ENCODE measurements at places on chromosomes 3 and 15.

GRCh38 chr15:46410705-46411104 is 775.9 kb downstream of the SQOR start:
- no peak for DNase-seq

GRCh38 chr15:91465696-91466095 is 365.6 kb downstream of the SV2B start:
- DNase-seq: no peak

- no peak for DNase-seq
These were observed 230.6 kb upstream of the PEX5L start for GRCh38 chr3:180267202-180267843.

GRCh38 chr3:114307832-114308231 is 14.0 kb downstream of the TIGIT start:
- no peak for DNase-seq

GRCh38 chr15:90036343-90036742 is 35.2 kb downstream of the ZNF710 start:
- no peak for DNase-seq

DNA sequence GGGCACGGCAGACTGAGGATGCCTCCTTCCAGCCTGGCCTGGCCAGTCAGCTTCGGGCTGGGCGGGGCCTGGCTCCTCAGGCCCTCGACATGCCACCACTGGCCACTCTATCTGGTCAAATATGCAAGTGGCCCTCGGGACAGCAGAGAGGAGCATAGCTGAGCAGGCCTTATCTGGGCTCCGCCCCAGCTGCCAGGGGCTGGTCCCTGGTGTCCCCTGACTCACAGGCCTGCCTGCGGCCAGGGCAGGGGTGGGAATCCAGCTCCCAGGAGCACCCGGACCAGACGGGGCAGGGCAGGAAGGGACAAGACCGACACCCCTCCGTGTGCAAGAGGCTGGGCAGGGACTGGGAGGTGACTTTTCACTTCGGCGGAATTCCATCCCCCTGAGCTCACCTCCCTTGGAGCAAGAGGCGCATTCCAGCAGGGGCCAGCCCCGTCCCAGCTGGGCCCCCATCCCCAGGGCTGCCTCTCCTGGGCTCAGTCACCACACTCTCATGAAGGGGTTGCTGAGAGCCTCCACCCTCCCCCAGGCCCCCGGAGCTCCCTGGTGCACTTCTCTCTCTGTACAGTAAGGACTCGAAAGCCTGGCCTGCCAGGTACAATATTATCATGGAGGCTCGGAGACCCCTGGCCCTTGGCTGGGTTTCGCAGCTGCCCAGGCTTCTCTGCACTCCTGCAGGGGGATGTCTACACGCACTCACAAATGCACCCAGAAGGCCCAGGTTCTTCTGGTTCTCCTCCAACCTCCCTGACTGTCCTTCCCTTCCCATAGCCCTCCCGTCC is 29.5 kb downstream of the WNT7A start:
- DNase-seq: no peak

DNA sequence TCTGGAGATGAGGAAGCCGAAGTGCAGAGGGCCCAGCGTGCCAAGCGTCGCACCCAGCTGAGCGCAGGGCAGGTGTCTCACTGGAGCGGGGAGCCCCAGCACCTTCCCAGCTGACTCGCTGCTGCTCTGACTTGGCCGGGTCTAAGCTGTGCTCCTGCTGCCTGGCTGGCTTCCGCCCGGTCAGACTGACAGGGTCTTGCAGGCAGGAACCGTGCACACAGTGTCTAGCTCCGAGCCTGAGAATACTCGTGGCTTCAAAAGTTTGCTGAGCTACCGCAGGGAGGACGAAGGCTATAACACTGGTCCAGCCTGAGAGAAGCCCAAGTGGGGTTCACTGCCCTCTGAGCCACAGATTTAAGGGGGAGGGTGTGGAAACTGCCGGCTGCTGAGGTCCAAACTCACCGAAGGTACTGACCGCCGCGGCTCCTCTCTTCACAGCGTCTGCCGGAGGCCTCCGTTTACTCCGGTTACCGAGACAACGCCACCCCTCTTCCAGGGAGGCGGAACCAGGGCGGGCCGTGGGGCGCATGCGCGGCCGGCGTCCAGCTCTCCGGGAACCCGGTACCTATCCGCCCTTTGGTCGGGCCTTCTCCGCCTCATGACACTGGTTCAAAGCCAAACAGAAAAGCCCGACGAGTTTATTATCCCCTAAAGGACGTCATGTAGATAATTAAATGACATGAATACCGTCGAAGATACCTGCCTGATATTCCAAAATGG is at the start of gene CFAP44:
TSS of gene CFAP44 (minus strand) at position 443 of the 720 bp plus-strand sequence. CDS start 7,829 bp downstream, outside the sequence.
- no peak for DNase-seq

GRCh38 chr3:144912968-144913367 is 941.3 kb downstream of the DIPK2A start:
- DNase-seq: no peak

GRCh38 chr3:152177757-152178156 is 91.0 kb upstream of the MBNL1 start:
- no peak for DNase-seq

DNA sequence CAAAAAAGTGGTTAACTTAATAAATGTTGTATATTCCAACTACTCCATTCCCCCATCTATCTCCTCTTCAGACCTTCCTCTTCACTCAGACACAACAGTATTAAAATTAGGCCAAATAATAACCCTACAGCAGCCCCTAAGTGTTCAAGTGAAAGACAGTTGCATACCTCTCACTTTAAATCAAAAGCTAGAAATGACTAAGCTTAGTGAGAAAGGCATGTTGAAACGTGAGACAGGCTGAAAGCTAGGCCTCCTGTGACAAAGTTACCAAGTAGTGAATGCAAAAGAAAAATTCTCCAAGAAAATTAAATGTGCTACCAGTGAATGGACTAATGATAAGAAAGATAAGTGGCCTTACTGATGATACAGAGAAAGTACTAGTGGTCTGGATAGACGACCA is 71.7 kb downstream of the ANKRD28 start:
- DNase-seq: no peak

DNA sequence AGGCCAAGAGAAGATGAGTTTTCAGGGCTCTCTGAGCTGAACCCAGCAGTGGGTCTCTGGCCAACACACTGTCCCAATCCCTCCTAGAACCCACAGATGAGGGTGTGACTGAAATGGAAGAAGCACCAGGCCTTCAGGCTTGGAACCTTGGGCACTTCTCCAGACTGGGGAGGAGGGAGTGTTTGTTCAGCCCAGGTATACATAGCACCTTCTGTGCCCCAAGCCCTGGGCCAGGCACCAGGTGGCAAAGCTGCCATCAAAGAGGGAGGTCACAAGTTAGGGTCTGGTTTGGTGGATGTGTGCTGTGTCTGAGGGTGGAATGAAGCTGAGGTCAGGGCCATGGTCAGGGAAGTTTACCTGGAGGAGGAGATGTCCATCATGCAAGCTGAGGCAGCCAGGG is 15.8 kb upstream of the RHO start:
- no peak for DNase-seq

GRCh38 chr3:170338690-170339340 is 18.7 kb upstream of the SKIL start:
- no peak for DNase-seq

GRCh38 chr3:7789324-7789723 is 712.3 kb upstream of the LMCD1 start:
- no peak for DNase-seq

GRCh38 chr3:104281713-104282112 is 1085.0 kb upstream of the ALCAM start:
- no peak for DNase-seq

DNA sequence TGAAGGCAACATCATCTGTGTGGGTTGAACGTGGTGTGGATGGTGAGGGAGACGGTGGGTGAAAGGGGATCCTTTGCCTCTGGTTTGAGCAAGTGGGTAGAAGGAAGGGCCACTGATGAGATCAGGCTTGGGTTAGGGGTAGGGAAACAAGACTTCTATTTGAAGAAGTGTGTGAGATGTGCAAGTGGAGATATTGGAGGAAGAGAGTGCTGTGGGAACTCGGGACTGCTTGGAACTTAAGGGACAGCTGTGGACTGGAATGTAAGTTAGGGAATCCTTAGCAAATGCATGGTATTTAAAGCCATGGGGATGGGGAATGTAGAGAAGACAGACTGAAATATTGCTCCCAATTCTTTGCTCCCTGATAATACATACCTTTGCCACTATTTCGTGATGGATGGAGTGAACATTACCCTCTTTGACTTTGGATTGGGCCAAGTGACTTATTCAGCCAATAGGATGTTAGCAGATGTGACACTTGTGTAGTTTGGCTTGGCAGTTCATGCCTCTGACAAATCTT is 30.2 kb upstream of the AMOTL2 start:
- DNase-seq: no peak

DNA sequence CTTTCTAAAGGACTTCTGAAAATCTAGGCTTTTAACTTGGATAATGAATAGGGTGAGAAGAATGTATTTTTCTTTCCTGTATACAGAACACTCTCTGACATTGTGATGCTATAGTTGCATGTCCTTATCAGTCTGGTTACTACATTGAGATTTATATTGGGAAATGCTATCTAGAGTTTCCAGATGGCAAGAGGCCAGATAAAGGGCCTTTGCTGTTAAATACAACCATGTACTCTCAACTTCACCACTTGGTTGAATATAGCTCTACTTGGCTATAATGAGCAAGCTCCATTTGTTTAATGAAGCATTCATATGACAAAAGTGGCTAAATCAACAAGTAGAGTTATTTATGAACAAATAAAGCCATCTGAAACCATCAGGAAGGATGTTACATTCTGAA is 91.0 kb downstream of the IGSF11 start:
- DNase-seq: no peak

- no peak for DNase-seq
These were observed 281.2 kb downstream of the LSAMP start for GRCh38 chr3:116164039-116164438.

GRCh38 chr15:69524296-69524695 is 71.7 kb downstream of the RPLP1 start:
- no peak for DNase-seq

DNA sequence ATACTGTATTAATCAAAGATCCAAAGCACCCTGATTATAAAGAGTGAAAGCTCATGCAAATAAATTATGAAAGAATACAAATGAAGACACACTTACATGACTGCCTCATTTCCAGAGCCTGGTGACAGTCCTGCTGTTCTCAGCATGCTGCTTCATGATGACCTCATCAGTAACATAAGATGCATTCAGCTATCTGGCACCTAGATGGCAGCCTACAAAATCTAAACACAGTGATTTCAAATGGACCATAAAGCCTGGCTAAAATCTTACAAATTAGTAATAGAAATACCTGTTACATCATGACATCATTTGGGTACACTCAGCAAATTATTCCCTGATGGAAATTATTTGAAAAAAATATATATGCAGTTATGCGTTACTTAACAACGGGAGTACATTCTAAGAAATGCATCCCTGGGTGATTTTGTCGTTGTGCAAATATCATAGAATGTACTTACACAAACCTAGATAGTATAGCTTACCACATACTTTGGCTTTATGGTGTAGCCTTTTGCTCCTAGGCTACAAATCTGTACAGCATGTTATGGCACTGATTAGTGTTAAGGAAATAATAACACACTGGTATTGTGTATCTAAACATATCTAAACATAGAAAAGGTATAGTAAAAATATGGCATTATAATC is 207.2 kb downstream of the EPHA3 start:
- no peak for DNase-seq

- DNase-seq: no peak
These were observed 21.9 kb downstream of the MKRN2 start for GRCh38 chr3:12578742-12579141.

- DNase-seq: no peak
These were observed 252.4 kb upstream of the UBE2E1 start for GRCh38 chr3:23553353-23553752.

DNA sequence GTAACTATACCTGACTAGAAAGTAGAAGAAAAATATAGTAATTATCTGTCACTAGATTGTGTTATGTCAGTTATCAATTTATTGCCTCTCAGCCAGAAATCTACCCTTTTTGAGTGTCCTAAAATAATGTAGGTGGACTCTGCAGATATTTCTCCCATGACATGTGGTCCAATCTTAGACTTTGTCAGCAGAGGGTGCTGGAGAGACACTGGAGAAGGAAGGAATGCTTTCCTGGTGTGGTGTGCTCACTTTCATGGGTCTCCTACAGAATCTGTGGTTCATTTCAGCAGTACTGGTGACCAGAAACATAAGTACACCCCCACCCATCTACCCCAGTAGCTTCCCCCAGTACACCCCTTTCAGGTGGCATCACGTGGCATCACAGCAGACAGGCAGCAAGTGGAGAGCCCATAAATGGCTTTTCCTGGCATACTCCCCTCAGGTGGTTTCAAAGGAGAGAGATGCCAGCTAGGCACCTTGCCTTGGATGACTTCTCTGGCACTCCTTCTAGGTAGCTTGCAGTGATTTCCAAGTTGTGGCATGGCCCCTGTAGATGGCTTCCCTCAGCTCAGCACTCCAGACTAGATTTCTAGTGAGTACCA is 114.7 kb downstream of the GADL1 start:
- no peak for DNase-seq

DNA sequence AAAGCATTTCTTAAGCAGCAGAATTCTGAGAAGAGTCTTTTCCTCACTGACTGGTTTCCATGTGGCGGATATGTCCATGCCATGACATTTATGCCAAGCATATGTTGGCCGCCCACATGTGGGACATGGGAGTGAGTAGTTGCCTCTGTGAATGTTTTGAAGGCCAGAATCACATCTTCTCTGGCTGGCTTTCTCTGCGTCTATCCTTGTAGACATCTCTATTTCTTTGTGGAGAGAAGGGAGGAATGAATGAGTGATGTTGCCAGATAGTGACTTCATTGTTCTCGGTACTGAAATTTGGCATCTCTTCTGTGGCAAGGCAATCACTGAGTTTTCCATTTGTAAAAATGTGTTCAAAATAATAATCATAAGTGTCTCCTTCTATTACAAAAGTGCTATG is 316.0 kb downstream of the CLSTN2 start:
- DNase-seq: no peak

DNA sequence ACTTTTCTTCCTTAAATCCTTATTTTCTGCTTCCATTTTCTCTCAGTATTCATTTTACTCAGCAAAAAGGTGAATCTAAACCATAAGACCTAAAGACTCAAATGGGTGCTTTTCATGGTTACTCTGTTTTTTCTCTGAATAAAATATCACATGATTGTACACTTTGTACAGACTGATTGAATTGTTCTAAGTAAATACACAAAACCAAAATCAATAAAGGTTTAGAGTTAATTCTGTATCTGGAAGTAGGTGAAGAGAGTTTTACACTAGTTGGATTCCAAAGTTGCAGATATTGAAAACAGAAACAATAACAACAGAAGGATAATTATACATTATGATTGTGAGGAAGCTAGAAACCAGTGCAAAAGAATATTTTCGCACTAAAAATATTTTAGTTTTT is 546.2 kb downstream of the TUSC7 start:
- no peak for DNase-seq

DNA sequence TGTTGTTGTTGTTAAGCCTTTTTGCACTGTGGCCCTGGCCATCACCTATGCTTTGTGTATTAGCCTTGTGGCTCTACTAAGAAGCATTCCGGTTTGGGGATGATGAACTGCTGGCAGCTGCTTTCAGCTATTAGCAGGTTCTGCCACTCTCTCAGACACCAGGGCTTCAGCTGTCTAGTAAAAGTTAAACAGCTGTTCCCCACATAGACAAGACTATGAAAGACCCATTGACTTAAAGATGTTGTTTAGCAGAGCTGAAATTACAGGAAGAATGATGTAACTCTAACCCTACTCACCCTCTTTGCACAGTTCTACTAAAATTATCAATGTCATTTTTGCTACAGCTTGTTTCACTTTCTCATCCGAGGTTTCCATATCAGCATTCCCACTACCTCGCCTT is 131.2 kb upstream of the CGNL1 start:
- DNase-seq: no peak
